ENCODE measurements at places on chromosomes 3 and 15.

- DNase-seq, result no peak
These were observed 269.4 kb upstream of the ARRDC4 start for GRCh38 chr15:97691078-97691477.

- DNase-seq, result no peak
These were observed 210.3 kb upstream of the ONECUT1 start for GRCh38 chr15:53000409-53000808.

- DNase-seq, result no peak
These were observed 19.0 kb upstream of the PRICKLE2 start for GRCh38 chr3:64244011-64244942.

- no peak for DNase-seq
These were observed 15.5 kb upstream of the MRPS22 start for GRCh38 chr3:139328356-139328755.

DNA sequence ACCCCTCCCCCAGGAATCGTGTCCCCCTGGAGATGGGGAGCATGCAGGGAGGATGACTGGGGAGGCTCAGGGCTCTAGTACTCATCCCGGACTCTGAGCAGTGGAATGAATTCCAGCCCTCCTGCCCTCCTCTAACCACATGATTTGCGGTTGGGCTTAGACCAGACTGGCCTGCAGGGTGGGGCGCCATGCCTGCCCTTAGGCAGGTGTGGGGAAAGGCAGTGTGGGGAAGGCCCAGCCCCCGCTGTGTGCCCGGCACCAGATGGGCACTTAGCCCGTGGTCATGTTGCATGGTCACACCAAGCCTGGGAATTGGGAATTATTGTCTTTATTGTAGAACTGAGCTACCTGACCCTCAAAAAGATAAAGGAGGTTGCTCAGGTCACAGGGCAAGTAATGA is 283.8 kb downstream of the TLE3 start:
- no peak for DNase-seq

- no peak for DNase-seq
These were observed 172.8 kb upstream of the UBE3A start for GRCh38 chr15:25611603-25612002.

DNA sequence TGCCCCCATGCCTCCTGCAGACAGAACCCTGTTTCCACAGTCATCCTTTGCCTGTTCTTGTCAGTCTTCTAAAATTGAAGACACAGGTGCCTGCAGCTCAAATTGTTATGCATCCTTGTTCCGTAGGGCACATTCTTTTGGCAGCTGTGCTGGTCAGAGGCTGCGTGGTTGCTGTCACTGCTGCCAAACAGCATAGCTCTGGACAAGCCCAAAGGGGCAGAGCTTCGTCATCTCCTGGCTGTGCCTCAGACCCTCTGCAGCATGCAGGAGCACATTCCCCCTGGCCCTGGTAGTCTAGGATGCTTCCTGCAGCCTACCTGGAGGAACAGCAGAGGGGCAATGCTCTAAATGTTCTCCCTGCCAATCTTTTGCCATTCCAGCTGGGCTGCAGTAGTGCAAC is 2.1 kb upstream of the FBXL22 start:
- no peak for DNase-seq

DNA sequence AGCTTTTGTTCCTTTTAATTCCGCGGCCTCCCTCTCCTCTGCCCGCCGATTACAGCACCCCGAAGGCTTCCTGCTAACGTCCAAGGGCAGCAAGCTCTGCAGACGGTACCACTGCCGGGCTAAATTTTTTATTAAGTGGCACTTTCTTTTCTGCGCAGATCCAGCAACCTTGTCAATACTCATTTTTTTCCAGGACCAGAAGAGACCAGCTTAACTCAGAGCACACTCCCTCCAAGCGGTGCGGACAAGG is 542 bp upstream of the MEIS2 start:
- no peak for DNase-seq

DNA sequence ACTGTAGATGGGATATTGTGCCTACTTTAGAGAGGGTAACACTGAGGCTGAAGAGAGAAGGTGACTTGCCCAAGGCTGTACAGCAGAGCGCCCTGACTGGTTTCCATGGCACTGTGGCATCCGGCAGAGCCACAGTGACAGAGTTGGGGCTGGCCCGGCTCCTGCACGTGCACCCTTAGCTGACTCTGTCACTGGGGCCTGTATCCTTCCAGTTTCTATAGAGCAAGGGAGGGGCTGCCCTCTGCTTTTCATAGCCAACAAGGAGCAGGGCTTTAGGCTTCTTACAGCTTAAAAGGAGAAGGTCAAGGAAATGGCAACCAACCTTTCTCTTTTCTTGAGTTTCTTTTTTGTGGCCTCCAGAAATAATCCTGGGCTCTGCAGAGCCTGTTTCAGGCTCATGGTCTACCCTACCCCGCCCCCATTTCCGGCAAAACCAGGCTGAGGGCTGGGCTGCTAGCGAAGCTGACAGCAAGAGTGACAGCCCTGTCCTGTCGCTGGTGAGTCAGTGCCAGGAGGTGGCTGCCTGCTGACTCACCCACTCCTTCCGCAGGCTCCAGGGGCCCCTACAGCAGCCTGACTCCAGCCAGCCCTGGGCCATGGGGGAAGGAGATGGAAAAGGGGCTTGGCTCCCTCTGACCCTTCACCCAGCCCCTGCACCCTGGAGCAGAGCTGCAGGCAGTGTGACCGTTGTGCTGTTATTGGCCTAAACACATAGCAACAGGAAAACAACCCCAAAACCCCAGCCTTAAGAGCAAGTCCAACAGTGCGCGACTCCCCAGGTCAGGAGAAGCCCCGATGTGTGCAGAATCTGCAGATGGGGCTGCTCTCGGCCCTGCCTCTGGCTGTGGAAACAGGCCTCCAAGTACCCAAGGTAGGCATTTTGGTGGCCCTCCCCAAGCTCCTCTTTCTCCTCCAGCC is 29.8 kb downstream of the SLC6A6 start:
- peak; percentile 92 for DNase-seq

DNA sequence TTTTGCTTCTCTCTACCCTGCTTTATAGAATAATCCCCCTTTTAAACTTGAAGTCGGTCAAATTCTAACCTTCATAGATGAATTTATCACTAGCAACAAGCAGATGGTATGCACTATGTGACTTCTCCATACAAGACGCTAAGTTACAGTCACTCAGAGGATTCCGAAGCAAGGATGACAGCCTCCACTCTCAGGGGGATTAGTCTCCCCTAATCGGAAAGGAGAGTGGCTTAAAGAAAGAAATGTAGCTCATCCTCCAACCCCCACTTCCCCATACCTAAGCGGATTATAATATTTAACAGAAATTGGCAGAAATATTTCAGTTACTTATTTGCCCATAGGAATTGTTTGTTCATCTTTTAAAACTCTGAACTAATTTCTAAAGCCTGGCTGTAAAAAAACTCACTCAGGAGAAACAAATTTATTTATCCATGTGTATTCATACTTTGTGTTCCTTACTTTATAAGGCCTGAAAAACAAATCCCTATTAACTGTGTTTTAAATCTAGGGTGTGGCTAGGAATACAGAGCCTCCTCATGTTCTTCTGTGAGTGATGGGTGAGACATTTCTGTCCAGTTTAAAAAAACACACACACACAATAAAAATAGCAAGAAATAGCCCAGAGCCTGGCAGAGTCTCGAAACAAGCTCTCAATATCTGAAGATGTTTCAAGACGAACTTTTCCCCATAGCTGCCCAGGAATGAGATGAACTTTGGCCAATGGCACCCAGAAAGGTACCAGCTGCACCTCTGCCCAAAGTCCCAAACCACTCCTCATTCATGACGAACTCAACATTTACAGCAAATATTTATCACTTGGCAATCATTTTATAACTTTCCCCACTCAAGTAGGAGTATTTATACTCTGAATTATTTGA is 18.7 kb downstream of the SIAH2 start:
- no peak for DNase-seq

- DNase-seq, result no peak
These were observed 1039.2 kb downstream of the ROBO1 start for GRCh38 chr3:78728406-78729145.

DNA sequence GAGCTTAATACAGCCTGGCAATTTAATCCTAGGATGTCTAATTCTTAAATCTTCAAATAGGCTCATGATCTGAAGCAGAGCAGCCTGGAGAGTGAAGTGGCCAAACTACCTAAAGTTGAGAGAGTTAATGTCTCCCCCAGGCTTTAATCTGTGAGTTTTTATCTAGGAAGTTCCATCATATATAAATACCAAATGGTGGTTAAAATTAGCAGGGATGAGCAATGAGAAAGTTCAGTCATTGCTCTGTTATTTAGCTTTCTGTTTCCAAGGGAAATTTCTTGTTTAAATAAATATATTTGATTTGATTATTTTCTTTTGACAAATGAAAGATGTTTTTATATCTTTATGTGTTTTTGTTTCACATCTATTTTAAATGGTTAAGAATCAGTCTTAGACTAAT is 274.4 kb upstream of the UMPS start:
- DNase-seq, result no peak

- DNase-seq, result no peak
These were observed 366.1 kb upstream of the GOLIM4 start for GRCh38 chr3:168461793-168462192.

DNA sequence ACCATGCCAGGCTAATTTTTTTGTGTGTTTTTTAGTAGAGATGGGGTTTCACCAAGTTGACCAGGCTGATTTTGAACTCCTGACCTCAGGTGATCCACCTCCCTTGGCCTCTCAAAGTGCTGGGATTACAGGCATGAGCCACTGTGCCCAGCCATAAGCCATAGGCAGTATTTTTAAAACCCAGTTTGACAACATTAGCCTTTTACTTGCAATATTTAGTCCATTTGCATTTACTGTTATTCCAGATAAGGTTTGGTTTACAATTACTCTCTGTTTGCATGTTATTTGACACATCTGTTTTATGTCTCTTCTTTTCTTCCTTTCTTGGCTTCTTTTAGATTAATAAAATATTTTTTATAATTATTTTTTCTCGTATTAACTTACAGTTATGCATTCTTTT is 83.6 kb upstream of the EPHB3 start:
- DNase-seq, result no peak

DNA sequence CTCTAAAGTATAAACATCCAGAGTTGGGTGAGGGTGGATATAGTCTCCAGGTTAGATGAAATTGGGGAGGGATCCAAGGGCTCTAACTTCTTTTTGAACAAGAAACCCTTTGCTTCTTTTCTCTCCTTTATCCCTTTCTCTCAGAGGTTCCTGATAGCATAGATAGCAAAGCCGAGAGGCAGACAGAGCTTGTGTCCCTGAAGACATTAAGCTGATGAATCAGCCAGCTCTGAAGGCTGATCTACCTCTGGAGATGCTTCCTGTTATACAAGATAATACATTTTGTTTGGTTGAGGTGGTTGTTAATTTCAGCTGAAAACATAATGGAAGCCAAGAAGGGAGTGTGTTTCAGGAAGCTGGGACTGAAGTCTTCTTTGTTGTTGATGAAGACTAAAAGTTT is 193.2 kb downstream of the PDCD6IP start:
- DNase-seq, result no peak

GRCh38 chr15:39285663-39286062 is 295.2 kb upstream of the THBS1 start:
- no peak for DNase-seq

- DNase-seq, result no peak
These were observed 107.2 kb downstream of the GTPBP8 start for GRCh38 chr3:113097960-113098447.

- no peak for DNase-seq
These were observed 29.9 kb downstream of the UBE3A start for GRCh38 chr15:25408929-25409328.

- no peak for DNase-seq
These were observed 63.8 kb upstream of the ACP3 start for GRCh38 chr3:132253262-132253878.

GRCh38 chr3:37466660-37467359 is 292.4 kb upstream of the LRRFIP2 start:
- no peak for DNase-seq

DNA sequence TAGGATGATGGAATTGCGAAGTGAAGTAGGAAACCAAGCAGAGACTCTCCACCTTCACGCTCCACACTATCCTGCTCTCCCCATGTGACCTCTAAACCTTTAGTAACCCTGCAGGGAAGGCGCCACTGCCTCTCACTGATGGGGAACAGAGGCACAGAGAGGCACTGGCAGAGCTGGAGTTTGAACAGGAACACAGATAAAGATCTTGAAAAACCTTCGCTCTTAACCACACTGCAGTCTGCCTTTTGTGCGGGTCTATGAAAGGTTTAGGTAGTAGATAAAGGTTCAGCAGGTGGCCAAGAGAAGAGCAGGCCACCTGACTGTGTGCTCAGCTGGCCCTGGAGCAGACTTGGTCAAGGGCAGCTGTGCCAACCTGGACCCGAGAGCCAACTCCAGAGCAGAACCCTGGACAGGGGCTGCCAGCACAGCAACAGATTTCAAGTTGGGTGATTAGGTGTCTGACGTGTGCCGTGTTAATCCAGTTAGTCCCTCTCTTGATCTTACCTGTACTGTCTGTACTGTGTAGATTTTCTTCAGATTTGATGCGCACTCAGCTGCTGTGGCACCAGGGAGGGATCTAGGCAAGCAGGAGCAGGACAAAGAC is 15.2 kb downstream of the EIF4E3 start:
- no peak for DNase-seq

DNA sequence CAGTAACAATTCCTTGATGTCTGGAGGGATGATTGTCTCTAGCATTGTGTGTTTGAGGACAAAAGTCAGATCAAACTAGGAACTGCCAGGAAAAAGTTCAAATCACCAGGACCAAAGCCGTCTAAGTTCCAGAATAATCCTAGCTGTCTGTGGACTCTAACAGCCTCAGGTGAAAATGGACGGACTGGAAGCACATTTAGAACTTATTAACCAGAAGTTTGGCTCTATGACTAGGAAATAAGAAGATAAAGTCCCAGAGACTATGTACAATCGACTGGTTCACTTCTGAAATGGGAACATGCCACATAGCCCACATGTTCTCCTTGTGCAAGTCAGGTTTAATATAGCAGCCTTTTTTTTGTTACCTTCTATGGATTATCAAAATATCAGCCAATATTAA is 50.6 kb upstream of the SGO1 start:
- no peak for DNase-seq

DNA sequence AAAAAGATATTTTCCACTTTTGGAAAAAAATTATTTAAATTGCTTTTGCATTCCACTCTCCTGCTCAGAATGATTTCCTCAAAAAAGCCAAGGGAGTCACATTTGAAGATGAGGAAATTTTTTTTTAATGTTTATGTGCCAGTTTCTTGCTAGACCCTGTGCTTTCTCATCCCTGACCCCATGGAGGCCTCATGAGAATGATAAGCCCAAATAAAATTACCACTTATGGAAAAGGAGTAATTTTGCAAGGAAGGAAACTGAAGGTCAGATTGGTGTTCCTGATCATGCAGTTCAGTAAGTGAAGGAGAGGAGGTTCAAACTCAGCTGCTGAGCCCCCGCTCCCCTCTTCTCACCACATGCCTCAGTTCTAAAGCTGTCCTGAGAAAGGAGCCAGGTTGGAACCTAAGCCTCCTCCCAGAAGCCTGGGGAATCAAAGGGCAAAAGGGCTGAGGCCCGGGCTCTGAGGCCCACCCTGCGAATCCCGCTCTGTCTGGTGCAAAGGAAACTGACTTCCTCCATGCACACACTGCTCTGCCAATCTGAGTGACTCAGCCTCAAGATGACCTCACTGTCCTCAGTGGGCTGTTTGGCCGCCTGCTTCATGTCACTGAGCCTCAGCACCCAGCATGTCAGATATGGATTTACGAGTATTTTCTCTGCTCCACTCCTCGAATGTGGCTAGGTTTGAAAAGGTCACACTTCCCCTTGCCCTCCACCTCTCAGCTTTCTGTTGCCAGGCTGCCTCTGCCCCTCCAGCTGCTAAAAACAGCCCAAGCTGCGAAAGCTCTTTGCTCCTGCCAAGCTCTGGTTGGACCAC is 56.9 kb upstream of the FLNB start:
- no peak for DNase-seq

GRCh38 chr3:106566277-106566676 is 697.5 kb upstream of the CBLB start:
- DNase-seq, result no peak

- no peak for DNase-seq
These were observed 73.4 kb upstream of the BNIP2 start for GRCh38 chr15:59762558-59762957.
